ENCODE measurements at places on chromosomes 5 and 9.

- H3K4me1 ChIP-seq: no peaks in the 10 kb centered on the region
- H3K4me3 ChIP-seq: no peak overlapping the region
- no peaks in the 10 kb centered on the region for H3K27me3 ChIP-seq
- no peaks in the 10 kb centered on the region for H3K36me3 ChIP-seq
- DNase-seq: no peak
Measured at GRCh38 chr5:51859624-51860023, 476.4 kb downstream of the ISL1 start.

GRCh38 chr5:163473635-163474243 lies 13.3 kb downstream of the HMMR start:
- H3K4me1 ChIP-seq: no peaks in the 10 kb centered on the region
- DNase-seq: no peak
- no peaks in the 10 kb centered on the region for H3K27me3 ChIP-seq
- H3K4me3 ChIP-seq: no peak overlapping the region
- no peak overlapping the region for H3K27ac ChIP-seq

DNA sequence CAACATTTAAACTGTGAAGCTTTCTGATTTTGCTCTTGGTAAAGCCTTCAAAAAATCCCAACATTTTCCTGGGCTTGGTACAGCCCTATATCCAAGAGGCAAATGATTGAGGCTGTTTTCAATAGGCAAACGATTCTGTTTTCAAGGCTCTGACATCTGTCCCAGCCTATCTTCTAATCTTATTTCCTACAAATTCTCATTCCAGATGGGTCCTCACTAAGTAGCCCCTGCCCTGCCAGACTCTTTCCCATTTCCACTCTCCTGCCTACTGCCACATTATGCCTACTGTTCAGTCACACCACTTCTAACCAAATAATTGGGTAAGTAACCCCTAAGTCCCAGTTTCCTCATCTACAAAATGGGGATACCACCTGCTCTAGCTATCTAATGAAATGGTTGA lies 3.5 kb downstream of the GBA2 start:
- H3K36me3 ChIP-seq: no peaks in the 10 kb centered on the region
- H3K27me3 ChIP-seq: no peaks in the 10 kb centered on the region
- H3K4me1 ChIP-seq: peaks cover 6% of the 10 kb centered on the region
- no peak overlapping the region for H3K27ac ChIP-seq
- DNase-seq: no peak
- H3K4me3 ChIP-seq: no peak overlapping the region

GRCh38 chr9:136190237-136190601 lies 14.7 kb downstream of the LHX3 start:
- peaks cover 5% of the 10 kb centered on the region for H3K27me3 ChIP-seq
- no peaks in the 10 kb centered on the region for H3K36me3 ChIP-seq
- H3K4me3 ChIP-seq: no peak overlapping the region
- no peak for DNase-seq
- H3K4me1 ChIP-seq: no peaks in the 10 kb centered on the region
- H3K27ac ChIP-seq: no peak overlapping the region

GRCh38 chr5:83035373-83036100 lies 41.7 kb downstream of the TMEM167A start:
- no peaks in the 10 kb centered on the region for H3K36me3 ChIP-seq
- DNase-seq: no peak
- H3K4me3 ChIP-seq: no peak overlapping the region
- H3K27me3 ChIP-seq: no peaks in the 10 kb centered on the region

- no peaks in the 10 kb centered on the region for H3K36me3 ChIP-seq
- H3K4me1 ChIP-seq: no peaks in the 10 kb centered on the region
- no peaks in the 10 kb centered on the region for H3K27me3 ChIP-seq
- no peak overlapping the region for H3K4me3 ChIP-seq
Measured at GRCh38 chr9:116100711-116101121, 52.9 kb upstream of the PAPPA start.

Data from breast epithelium (tissue), 4 donors.